ENCODE measurements at places on chromosomes 5 and 9. TPM values are rescaled to one million over a fixed set of nuclear protein-coding genes. Genes with fewer than 3 reads are reported as not detected.

Gene DMGDH
- not detected for total RNA-seq

Gene PCDHB9
- total RNA-seq = 2.5 TPM

DNA sequence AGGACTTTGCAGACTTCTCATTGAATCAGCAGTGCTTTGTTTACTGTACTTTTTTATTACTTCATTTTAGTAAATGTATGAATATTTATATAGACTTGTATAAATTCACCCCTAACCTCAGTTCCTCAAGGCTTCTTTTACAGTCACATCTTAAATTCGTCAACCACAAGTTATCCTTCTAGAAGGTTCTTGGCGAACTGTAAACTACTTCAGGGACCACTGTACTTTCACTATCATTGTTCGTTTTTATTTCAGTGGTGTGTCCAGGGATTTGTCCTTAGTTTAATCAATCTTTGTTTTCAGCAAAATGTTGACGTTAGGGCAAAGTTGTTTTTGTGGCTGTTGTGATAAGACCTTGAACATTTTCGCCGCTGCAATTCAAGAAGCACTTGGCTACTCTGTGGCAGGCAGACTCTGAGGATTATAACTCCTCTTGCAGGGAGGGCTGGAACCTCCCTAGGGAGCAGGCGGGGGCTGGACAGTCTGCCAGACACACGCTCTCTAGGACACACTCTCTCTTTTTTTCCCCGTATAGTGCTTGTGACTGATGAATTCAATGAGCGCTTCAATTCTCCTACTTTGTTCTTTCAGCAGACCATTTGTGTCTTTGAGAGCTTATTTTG is 252.8 kb downstream of the FBXL7 start:
- H3K27me3 ChIP-seq = no peaks in the 10 kb centered on the region
- H3K4me3 ChIP-seq = no peak overlapping the region
- no peak overlapping the region for H3K27ac ChIP-seq
- peaks cover 10% of the 10 kb centered on the region for H3K36me3 ChIP-seq

DNA sequence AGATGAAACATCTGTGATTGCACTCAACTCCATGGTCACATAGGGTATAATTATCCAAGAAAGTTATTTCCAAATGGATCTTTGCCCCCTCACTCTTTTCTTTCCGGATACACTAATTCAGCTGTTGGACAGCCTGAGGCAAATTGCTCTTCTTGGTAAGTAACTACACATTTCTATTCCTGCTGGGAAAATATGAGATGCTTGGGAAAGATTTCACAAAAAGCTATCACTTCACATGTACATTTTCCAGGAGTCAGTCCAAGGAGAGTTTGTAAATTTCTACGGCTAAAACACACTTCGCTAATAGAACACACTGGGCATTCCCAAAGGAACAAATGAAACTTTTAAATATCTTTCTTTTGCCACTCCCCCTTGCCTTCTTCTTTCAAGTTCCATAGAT is 123.0 kb upstream of the GRIA1 start:
- H3K27ac ChIP-seq = no peak overlapping the region
- H3K4me3 ChIP-seq = no peak overlapping the region
- no peaks in the 10 kb centered on the region for H3K4me1 ChIP-seq
- no peaks in the 10 kb centered on the region for H3K36me3 ChIP-seq

GRCh38 chr5:16792598-16793275 is 143.4 kb downstream of the MYO10 start:
- no peak overlapping the region for H3K4me3 ChIP-seq
- DNase-seq = no peak
- peaks cover 5% of the 10 kb centered on the region for H3K27me3 ChIP-seq
- peaks cover 58% of the 10 kb centered on the region for H3K4me1 ChIP-seq
- H3K36me3 ChIP-seq = peaks cover 13% of the 10 kb centered on the region
- H3K27ac ChIP-seq = peak overlapping the region; percentile 68

DNA sequence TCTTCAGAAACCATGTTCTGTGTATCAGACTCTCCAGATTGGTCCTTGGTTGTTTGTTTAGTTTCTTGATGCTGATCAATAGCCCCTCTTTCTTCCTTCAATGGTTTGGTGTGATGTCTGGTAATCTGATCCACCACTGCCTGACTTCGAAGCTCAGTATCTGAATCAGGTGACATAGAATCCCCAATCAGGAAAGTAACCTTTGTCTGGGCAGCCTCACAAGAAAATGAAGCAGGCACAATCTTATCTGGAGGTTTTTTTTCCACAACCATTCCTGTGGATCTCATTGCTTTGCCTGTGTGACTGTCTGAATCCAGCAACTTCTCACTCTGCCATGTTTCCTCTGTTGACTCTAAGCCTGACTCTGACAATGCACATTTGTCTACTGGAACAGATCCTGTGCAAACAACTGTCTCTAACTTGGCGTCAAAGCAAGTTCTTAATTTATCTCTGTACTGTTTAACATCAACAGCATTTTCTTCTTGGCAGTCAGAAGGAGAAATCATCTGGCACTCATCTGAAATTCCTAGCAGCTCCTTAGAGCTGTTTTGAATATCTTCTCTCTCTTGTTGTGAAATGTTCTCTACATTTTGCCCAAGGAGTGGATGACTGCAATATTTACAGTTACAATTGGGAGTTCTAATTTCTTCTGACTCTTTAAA is 37.1 kb upstream of the RAPGEF6 start:
- peak overlapping the region; percentile 87 for H3K27ac ChIP-seq
- H3K36me3 ChIP-seq = peaks cover 45% of the 10 kb centered on the region
- peak overlapping the region; percentile 23 for H3K4me3 ChIP-seq
- H3K4me1 ChIP-seq = peaks cover 19% of the 10 kb centered on the region

Gene HABP4
- 21.2 TPM for total RNA-seq

DNA sequence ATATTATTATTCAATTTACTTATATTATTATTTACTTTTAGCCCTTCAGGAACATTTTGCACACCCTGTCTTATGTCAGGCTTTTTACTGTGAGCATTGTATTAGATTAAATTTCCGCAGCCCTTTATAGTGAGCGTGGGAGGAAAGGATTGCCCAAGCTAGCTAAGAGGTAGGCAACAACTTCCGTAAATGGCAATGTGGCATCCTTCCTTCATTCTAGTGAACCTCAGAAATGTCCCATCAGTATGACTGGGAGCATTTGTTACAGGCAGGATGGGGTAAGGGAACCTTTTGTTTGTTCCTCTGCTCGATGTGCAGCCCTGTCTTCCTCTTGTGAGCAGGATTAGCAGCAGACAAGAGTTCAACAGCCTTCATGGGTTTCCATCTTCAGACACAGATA is 6.2 kb upstream of the CD180 start:
- DNase-seq = no peak
- H3K27ac ChIP-seq = no peak overlapping the region
- H3K36me3 ChIP-seq = no peaks in the 10 kb centered on the region
- peaks cover 35% of the 10 kb centered on the region for H3K4me1 ChIP-seq

Gene PTGDS
- total RNA-seq = not detected

Gene GFRA3
- total RNA-seq = not detected

DNA sequence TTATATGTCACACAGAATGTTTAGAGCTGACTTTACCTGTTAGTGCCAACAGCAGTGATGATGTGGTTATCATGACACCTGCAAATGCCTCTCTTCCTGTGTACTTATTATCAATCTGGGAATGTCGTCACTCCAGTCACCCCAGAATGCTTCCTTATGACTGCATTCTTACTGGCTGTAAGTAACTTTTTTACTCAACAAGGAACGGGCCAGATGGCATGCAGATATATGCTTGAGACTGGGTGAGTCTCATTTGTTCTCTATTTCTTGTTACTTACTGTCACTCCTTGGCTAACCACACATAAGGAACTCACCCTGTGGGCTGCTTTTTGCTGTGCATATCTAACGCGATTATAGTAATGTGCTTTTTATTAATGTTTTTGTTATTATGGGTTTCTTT is 385.5 kb upstream of the MEF2C start:
- no peaks in the 10 kb centered on the region for H3K27me3 ChIP-seq
- no peak overlapping the region for H3K4me3 ChIP-seq
- H3K4me1 ChIP-seq = peaks cover 31% of the 10 kb centered on the region

GRCh38 chr5:7218141-7218540 is 177.8 kb upstream of the ADCY2 start:
- H3K4me3 ChIP-seq = no peak overlapping the region
- H3K36me3 ChIP-seq = no peaks in the 10 kb centered on the region

All from HFFc6 (cell line).